ENCODE measurements at places on chromosomes 12 and 14.

- DNase-seq, result no peak
These were observed 553.9 kb downstream of the VRK1 start for GRCh38 chr14:97350894-97351731.

DNA sequence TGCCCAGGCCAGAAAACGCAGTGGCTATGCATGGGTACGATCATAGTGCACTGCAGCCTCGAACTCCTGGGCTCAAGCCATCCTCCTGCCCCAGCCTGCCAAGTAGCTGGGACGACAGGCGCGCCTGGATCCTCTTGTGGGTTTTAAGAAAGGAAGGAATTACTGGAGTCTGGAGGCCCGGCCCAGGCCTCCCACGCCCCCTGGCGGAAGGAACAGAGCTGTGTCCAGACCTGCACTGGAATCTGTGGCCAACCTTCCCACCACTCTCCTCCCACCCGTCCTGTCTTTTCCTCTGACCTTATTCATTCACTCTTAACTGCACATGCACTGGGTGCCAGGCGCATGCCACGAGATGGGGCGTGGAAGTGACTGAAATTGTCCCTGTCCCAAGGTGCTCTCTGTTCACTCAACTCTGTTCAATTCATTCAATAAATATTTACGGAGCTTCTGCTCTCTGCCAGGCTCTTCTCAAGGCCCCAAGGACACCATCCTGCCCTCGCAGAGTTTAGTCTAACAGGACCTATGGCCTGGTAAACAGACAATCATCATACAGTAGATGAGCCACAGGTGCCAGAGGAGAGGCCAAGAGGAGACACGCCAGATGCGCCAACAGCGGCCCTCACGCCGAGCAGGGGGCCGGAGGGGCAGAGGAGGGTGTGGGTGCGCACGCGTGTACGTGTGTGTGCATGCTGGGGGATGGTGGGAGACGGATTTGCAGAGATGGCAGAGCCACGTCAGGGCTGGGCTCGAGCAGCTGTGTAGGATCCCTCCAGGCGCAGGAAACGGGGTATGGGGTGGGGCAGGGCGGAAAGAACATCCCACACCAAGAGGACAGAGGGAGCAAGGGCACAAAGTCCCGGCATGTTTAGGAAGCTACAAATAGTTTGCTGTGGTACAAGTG is 13.7 kb upstream of the TMEM106C start:
- peak; percentile 49 for DNase-seq

DNA sequence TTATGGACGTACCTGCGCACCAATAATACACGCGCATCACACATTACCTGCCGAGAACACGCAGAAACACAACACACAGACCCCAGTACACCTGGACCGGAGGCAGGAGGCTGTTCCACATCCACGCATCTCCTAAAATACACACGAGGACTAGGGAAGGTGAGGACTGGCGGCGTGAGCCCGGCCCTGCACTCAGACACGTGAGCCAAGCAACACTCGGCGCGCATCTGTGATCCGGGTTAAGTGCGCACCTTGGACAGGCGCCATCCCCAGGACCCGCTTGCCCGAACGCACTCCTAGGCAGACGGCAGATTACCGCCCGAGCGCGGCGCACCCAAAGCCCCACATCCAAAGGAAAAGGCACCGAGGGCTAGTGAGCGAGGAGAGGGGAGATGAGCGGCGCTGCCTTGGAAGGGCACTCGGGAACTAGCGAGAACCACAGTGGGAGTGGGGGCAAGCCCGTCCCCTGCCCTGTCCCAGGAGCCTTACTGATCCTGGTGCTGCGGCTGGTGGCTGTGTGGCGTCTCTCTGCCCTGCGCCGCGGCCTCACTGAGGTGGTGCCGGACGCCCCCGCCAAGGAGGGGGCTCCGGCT is 417 bp downstream of the GLS2 start:
- DNase-seq, result peak; percentile 22

DNA sequence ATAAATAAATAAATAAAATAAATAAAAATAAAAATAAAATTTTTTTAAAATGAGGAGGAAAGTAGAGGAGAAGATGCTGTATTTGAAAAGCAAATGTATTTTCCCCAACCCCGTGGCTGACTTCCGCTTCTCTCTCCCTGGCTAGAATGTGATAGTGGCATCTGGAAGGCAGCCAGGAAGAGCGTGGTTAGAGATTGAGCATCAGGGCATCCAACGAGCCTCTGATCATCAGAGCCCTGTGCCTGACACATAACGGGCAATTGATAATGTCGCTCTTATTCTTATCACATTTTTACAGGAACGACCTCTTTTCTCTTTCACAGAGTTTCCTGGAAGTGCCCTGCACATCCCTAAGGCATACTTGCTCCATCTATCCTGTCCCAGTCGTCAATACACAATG is 496.9 kb upstream of the TMEM132C start:
- no peak for DNase-seq

DNA sequence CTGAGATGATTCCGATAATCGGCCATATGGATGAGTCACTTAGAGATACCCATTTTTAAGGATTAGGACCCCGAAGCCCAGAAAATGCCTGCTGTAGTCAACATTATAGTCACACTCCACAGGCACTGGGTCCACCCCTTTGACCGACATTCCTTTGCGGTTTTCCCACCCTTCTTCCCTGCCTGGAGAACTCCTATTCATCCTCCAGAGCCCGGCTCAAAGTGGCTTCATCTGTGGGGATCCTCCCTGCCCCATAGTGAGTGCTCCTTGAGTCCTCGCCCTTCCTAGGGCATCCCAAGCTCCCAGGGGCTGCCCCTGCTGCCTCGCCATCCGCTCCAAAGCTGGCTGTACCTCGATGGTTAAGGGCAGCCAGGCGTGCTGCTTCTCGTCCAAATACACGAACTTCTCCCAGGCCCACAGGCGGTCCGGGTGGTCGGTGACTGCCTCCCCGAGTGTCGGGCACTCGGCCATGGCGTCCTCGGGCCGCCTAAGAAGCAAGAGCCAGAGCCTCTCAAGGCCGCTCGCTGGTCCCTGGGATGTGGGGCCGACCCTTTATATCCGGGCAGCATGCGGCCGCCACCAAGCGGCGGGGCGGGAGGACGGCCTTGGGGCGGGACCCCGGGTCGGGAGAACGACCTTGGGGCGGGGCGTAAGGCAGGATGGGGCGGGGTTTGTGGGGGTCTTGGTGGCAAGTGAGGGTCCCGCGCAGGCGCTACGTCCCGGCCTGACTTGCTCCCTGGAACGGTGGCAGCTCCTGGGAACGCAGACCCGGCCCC is at the start of gene TCL1A:
Gene TCL1A (minus strand): TSS at position 530 of the 776 bp plus-strand sequence. CDS start 59 bp downstream, at position 471.
- no peak for DNase-seq

DNA sequence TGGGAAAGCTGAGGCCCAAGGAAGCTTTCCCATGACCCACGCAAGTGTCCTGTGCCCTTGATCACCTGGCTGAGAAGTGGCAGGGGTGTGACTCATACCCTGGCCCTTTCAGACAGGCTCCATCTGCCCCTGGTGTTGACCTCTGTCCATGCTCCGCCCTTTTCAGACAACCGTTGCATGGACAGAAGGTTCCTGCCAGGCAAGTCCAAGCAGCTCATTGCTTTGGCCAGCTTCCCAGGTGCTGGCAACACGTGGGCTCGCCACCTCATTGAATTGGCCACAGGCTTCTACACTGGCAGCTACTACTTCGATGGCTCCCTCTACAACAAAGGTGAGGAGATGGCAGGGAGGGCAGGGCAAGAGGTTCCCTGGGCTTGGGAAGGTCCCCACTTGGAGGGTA is 103.5 kb downstream of the WSCD2 start:
- DNase-seq, result no peak

- no peak for DNase-seq
These were observed 123.0 kb downstream of the FOXN3 start for GRCh38 chr14:89294060-89294459.

- no peak for DNase-seq
These were observed 21.6 kb downstream of the TMTC2 start for GRCh38 chr12:82708061-82708879.

DNA sequence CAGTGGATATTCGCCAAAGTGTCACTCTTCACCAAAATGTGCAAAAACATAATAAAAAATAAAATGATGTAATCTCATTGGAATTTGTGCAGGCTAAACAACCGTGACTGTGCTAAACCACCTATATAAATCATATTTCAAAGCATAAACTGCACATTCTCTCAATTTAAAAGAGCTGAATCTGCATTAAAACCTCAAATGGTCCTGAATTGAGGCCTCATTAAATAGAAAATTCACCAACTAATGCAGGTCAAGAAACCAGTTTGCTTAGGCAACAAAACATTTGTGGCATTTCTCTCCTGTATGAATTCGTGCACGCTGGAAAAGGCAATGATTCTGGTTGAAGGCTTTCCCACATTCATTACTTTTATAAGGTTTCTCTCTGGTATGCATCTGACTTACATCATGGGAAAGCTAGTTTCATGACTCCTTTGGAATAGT is 80.1 kb upstream of the IFNG-AS1 start:
- no peak for DNase-seq

DNA sequence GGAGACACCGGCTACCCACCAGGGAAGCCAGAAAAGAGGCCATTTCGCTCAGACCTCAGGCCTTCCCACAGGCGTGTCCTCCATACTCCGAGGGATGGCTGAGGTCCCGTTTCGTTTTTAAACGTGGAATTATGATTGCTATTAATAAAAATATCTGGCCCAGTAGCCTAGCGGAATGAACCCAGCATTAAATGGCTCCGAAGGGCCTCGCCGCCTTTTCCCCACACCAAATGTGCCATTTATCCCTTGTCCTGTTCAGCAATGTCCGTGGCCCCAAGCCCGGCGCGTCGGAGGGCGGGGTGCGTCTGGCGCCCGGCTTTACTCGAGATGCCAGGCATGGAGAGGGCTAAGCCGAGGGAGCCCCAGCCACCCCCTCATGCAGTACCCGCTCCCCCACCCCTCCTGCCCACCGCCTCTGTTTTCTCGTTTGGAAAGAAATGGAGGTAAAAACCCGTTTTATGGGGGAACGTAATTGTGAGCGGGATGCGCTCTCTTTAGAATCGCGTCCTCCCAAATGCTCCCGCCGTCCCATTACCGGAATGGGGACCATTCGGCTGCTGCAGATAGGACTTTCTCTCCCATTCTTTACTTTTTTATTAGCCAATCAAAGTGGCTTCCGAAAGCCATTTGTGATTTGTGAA is 5.7 kb downstream of the HOXC8 start:
- no peak for DNase-seq

- DNase-seq, result no peak
These were observed 62.6 kb upstream of the IGF1 start for GRCh38 chr12:102542816-102543440.

GRCh38 chr14:90785876-90786450 is 30.3 kb downstream of the TTC7B start:
- no peak for DNase-seq

DNA sequence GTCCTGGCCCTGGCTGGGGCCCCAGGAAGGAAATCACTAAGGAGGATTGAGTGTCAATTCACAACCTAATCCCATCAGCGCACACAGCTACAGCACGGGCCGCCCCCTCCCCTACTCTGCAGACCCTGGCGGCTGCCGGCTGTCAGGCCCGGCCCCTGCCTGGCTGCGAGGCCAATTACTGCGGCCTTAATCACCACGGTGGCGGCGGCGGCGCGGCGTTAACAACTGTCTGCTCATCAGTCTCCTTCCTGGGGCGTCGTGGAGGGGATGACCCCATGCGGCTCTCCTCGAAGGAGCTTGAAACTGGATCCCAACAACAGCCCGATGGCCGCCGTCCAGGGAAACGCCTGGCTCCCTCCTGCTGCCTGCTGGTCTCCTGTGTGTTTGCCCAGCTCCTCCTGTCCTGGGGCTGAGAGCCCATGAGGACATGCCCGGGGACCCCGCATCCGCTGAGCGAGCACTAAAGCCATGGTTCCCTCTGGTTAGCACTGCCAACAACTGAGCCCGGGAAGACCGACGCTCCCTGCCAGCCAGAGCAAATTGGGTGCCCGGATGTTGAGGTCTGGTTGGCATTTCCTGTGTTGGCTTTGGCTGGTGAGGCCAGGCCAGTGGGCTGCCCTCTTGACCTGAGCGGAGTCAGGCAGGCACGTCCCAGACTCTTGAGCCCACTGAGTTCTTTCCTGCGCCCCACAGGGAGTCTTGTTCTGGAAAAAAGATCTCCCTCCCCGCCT is 21.8 kb upstream of the EIF2B2 start:
- no peak for DNase-seq

DNA sequence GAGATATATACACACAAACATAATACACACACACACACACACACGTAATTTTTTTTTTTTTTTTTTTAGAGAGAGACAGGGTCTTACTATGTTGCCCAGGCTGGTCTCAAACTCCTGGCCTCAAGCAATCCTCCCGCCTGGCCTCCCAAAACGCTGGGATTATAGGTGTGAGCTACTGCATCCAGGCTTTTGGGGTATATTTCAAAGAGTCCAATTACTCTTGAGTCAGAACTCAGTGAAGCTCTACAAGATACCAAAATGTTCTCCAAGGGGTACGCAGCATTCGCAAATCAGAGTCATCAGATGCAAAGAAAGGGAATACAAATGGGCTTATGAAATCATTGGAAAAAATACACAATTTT is 54.0 kb downstream of the PHLDA1 start:
- no peak for DNase-seq

DNA sequence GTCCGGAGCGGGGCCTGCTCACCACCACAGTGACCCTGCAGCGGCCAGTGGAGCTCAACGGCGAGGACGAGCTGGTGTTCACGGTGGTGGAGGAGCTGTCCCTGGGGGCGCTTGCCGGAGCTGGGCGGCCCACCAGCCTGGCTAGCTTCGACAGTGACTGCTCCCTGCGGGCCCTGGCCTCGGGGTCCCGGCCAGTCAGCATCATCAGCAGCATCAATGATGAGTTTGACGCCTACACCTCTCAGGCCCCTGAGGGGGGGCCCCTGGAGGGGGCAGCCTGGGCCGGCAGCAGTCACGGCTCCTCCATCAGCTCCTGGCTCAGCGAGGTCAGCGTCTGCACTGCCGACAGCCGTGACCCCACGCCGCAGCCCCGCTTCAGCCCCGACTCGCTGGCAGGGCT is 37.4 kb downstream of the KIF26A start:
- DNase-seq, result no peak

- no peak for DNase-seq
These were observed 277.4 kb upstream of the SOX5 start for GRCh38 chr12:24226745-24227350.

DNA sequence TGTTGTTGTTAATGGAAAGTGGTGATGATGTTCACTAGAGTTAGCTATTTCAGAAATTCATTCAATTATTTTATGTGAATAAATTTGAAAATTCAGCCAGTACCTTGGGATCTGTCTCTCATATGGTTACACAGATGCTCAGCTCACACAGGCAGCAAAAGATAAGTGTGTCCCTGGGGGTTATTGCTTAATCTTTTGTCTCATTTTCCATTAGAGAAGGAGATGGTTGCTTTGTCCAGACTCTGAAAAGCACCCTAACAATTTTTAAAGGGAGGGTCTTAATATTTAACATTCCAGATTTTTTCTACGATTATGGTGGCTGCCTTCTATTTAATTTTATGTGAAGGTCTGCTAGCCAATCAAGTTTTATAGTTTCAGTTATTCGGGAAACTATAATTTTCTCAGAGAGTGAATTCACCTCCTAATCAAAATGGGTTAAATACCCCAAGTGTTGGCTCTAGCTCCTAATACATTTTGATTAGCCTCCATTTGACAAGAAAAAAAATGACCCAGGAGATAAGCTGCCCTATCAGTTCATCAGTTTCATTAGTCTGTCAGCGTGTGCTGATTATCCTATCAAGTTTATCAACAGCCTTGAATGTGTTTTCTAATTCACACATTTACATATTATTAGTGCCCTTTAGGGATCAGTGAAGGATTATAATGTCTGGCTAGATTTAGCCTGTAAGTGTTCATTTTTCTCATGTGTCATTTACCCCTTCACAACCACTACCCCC is 282.1 kb downstream of the TMTC2 start:
- no peak for DNase-seq

GRCh38 chr12:109385339-109386058 is 37.8 kb downstream of the MYO1H start:
- DNase-seq, result no peak

GRCh38 chr12:132123970-132124765 is 20.0 kb downstream of the DDX51 start:
- DNase-seq, result no peak

Data from activated CD4-positive, alpha-beta T cell treated with anti-CD3 and anti-CD28 coated beads, Interleukin-2, amount 50 U/mL, for 1 hour (primary cell).